ENCODE measurements at places on chromosomes 5 and 9. TPM values are rescaled to one million over a fixed set of nuclear protein-coding genes. Genes with fewer than 3 reads are reported as not detected.

Gene SLC4A9
- total RNA-seq, result not detected

Gene PCDHB14
- 0.10 TPM for total RNA-seq

Gene CBY3
- total RNA-seq, result not detected

Gene CTSV
- not detected for total RNA-seq

Gene ATG12
- 97.5 TPM for total RNA-seq

Gene AGXT2
- total RNA-seq, result not detected

Gene HK3
- 0.12 TPM for total RNA-seq

Gene CTNND2
- not detected for total RNA-seq

Gene SLC6A7
- not detected for total RNA-seq

DNA sequence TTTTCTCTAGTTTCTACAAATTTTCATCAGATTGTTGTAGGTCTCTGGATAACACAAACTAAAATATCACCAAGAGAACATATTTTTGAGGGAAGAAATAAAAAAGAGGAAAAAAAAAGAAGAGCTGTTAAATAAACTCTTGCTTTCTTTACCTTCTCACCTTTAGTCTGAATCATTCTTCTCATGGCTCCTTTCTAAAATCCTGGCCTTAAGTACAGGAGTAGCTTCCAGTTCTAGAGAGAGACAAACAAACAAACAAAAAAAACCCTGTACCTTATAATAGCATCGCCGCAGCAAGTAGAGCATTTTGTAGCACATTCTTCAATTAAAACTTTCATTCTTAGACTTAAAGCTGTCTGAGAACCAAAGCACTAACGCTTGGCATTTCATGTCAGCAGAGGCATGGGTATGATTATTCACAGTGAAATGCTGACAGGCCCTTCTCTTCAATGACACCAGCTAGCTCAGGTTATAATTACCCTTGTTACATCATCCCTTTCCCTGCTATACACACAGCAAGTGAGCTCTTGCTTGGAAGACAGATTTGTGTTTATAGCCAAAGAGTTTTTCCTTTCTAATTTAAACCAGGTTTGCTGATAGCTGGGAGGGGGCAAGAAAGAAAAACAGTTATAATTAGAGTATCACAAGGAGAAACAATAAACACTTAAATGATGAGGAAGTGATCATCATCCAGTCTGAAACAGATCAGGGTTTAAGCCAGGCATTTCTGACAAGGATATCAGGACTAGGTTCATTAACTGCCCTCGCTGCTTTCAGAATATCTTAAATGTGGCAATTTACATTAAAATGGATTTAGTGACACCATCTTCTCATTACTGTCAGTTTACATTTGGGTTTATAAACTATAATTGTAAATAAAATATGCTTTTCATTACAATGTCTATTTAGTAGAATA lies 510.9 kb upstream of the ZNF608 start:
- no peak overlapping the region for H3K4me3 ChIP-seq
- H3K4me1 ChIP-seq, result no peaks in the 10 kb centered on the region
- no peak overlapping the region for H3K27ac ChIP-seq
- no peaks in the 10 kb centered on the region for H3K27me3 ChIP-seq
- DNase-seq, result no peak
- H3K36me3 ChIP-seq, result no peaks in the 10 kb centered on the region

DNA sequence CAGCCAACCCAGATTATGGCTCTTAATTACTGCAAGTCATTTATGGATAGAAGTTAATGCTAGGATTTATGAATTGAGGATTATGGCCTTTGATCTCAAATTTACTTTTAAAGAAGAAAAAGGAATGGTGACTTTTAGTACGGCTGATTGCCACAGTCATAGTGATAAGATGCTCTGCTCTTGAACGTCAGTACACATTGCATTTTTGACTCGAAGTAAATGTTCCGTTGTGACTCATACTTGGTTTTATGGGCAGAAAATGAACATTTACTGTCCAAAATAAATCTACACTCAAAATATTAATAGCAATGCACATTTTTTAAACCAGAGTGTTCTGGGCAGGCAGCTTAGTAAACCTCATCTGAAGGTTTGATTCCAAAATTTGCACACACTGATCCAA lies 830 bp downstream of the ADAMTSL1 start:
- H3K4me1 ChIP-seq, result no peaks in the 10 kb centered on the region
- H3K36me3 ChIP-seq, result no peaks in the 10 kb centered on the region
- no peak for DNase-seq

- no peak overlapping the region for H3K4me3 ChIP-seq
- H3K36me3 ChIP-seq, result no peaks in the 10 kb centered on the region
- peaks cover 3% of the 10 kb centered on the region for H3K27me3 ChIP-seq
Measured at GRCh38 chr5:95858023-95858461, 35.5 kb upstream of the GLRX start.

DNA sequence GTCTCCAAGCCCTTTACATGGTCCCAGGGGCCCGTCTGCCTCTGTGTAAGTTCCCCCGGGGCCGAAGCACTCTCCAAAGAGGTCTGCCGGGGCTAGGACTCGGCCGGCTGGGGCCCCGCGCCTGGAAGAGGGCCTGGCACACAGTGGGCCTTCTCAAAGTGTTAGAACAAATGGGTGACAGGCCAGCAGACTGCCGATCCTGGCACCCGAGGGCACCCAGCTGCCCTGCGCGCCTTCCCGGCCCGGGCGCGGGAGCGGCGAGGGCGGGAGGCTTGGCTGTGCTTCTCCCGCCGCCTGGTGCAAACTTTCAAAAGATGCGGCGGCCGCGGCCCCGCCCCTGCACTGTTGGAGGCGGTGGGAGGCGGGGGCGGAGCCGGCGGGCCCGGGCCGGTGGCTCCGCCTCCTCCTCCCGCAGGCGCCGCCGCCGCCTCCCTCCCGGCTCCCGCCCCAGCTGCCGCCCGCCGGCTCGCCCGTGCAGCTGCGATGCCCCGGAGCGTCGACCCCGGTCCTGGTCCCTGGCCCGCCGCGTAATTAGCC lies at the start of gene NEURL1B:
NEURL1B (plus strand) TSS at position 442 of the 537 bp plus-strand sequence. CDS start 144 bp downstream, outside the sequence.
- H3K27me3 ChIP-seq, result peaks cover 12% of the 10 kb centered on the region
- peak within 1 kb of the TSS; percentile 48 for H3K4me3 ChIP-seq
- H3K36me3 ChIP-seq, result no peaks in the 10 kb centered on the region
- H3K27ac ChIP-seq, result no peak within 1 kb of the TSS
- peaks cover 14% of the 10 kb centered on the region for H3K4me1 ChIP-seq

- no peak for DNase-seq
- H3K4me1 ChIP-seq, result peaks cover 8% of the 10 kb centered on the region
- H3K36me3 ChIP-seq, result no peaks in the 10 kb centered on the region
- H3K4me3 ChIP-seq, result no peak overlapping the region
Measured at GRCh38 chr5:64690104-64690416, 243 bp upstream of the SHISAL2B start.

DNA sequence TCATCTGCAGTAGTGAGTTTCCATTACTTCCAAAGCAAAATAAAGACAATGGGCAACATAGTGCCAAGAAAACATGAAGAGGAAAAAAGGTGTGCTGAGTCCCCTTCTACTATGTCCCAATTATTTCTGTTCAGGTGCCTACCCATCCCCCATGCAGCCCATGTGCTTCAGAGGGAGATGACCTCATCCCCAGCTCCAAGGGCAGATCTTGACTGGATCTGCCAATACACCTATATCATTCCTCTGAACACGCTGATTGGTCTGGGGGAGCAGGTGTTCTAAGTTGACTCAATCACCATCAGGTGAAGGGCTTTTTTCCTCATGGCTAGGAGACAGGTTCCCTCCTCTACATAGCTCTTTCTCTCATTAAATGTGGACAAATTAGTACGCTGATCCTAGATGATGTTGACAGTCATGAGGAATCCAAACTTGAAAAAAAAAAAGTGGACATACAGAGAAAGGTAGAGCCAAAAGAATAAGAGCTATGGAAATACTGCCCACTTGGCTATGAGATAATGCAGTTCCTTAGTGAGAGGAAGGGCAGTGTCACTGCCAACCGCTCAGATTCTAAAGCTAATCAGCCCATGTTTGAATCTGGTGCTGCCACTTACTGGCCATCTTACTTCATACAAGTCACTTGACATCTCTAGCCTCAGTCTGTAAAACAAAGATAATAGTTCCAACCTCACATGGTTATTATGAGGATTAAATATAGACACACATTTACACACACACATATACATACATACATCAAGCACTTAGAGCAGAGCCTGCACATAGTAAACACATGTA lies 23.1 kb downstream of the PRELID2 start:
- no peaks in the 10 kb centered on the region for H3K4me1 ChIP-seq
- no peak overlapping the region for H3K27ac ChIP-seq
- no peak overlapping the region for H3K4me3 ChIP-seq
- no peak for DNase-seq
- H3K27me3 ChIP-seq, result no peaks in the 10 kb centered on the region

DNA sequence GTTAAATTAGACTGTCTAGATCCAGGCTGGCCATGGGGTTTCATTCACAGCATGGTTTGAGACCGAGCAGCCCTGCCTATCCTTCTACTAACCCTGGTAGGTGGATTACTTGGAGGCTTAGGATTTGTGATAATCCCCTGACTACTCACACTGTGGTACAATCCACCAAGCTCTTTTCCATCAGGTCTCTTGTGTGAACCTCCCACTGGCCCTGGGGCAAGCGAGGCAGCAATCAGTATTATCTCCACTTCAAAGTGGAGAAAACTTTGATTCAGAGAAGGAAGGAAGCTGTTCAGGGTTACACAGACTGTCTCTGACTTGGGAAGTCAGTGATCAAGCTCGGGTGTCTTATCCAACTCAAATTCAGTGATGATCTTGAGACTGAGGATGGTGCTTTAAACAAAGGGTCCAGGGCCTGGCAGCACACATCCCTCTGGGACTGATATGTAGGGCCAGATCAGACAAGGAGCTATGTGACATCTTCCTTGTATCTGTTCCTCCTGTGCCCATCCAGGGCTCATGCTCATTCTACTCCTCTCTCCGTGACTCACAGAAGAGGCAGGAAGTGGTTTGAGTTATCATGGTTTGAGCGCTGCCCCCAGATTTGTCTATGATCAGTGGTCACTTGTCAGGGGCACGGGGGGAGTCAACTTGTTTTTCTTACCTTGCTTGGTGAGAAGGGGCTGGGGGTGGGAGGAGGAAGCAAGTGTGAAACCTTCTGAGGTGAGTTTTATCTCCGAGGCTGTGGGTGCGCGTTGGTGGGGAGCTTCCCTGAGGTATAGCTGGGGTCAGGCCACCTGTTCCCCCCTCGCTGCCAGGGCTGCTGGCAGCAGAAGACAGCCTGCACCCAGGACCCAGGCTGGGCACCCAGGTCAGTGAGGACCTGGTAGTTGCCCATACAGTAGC lies 48.6 kb downstream of the RGS3 start:
- no peaks in the 10 kb centered on the region for H3K36me3 ChIP-seq
- no peaks in the 10 kb centered on the region for H3K27me3 ChIP-seq
- no peak overlapping the region for H3K4me3 ChIP-seq
- DNase-seq, result no peak

- H3K27ac ChIP-seq, result peak overlapping the region; percentile 91
- H3K4me1 ChIP-seq, result peaks cover 64% of the 10 kb centered on the region
- peaks cover 87% of the 10 kb centered on the region for H3K36me3 ChIP-seq
- H3K27me3 ChIP-seq, result no peaks in the 10 kb centered on the region
Measured at GRCh38 chr5:151123897-151124751, 33.5 kb downstream of the ANXA6 start.

- no peaks in the 10 kb centered on the region for H3K27me3 ChIP-seq
- H3K4me3 ChIP-seq, result no peak overlapping the region
- H3K36me3 ChIP-seq, result no peaks in the 10 kb centered on the region
Measured at GRCh38 chr5:59140133-59140532, 557.3 kb downstream of the RAB3C start.

- no peaks in the 10 kb centered on the region for H3K36me3 ChIP-seq
- no peak overlapping the region for H3K4me3 ChIP-seq
- H3K4me1 ChIP-seq, result no peaks in the 10 kb centered on the region
- no peak overlapping the region for H3K27ac ChIP-seq
Measured at GRCh38 chr5:173859408-173860159, 28.6 kb upstream of the CPEB4 start.

DNA sequence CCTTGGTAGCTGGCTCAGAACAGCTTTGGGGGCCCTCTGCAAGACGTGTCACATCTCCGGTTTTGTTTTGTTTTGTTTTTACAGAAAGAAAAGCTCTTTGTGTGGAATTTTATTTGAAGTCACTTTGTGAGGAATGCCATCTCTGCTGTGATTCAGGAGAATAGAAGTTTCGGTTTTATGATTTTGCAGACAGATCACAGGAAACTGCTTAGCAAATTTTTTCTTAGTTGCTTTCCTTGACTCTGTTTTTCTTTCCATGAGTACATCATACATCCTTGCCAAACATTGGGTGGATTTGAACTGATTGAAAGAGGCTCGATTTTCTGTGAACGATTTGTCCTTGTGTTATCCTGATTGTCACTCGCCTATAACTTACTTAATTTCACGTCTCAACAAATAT lies 5.1 kb downstream of the SEMA5A start:
- peaks cover 17% of the 10 kb centered on the region for H3K4me1 ChIP-seq
- DNase-seq, result no peak
- H3K4me3 ChIP-seq, result no peak overlapping the region
- no peak overlapping the region for H3K27ac ChIP-seq
- peaks cover 17% of the 10 kb centered on the region for H3K27me3 ChIP-seq

GRCh38 chr5:93705896-93706295 lies 35.5 kb downstream of the POU5F2 start:
- H3K36me3 ChIP-seq, result no peaks in the 10 kb centered on the region
- DNase-seq, result no peak
- no peak overlapping the region for H3K27ac ChIP-seq
- no peaks in the 10 kb centered on the region for H3K27me3 ChIP-seq

- H3K27me3 ChIP-seq, result no peaks in the 10 kb centered on the region
- peak overlapping the region; percentile 47 for H3K27ac ChIP-seq
- H3K4me1 ChIP-seq, result peaks cover 69% of the 10 kb centered on the region
- no peak for DNase-seq
- H3K4me3 ChIP-seq, result no peak overlapping the region
Measured at GRCh38 chr5:58505502-58505901, 14.3 kb downstream of the GAPT start.

- no peak overlapping the region for H3K4me3 ChIP-seq
- no peak for DNase-seq
- H3K36me3 ChIP-seq, result no peaks in the 10 kb centered on the region
- H3K27ac ChIP-seq, result no peak overlapping the region
Measured at GRCh38 chr9:71670121-71670520, 98.2 kb downstream of the CEMIP2 start.

DNA sequence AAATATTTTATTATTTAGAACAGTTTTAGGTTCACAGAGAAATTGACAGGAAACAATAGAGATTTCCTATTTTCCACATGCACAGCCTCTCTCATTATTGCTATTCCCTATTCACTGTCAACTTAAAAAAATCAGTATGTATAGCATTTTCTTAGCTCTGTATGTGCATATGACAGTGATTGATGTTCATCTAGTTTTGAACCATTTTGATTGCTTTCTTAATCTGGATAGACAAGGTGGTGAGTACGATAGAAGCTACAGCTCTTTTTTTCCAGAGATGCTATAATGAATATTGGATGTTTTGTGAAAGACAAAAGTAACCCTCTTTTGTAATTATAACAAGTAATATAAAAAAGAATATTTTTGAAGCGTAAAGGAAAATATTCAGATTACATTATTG lies 201.2 kb upstream of the ARRDC3 start:
- H3K27ac ChIP-seq, result no peak overlapping the region
- no peak for DNase-seq
- H3K36me3 ChIP-seq, result no peaks in the 10 kb centered on the region
- H3K4me1 ChIP-seq, result no peaks in the 10 kb centered on the region
- no peak overlapping the region for H3K4me3 ChIP-seq
- no peaks in the 10 kb centered on the region for H3K27me3 ChIP-seq

GRCh38 chr5:175809531-175810121 lies 61.8 kb upstream of the CPLX2 start:
- no peak overlapping the region for H3K27ac ChIP-seq
- H3K4me3 ChIP-seq, result no peak overlapping the region
- no peaks in the 10 kb centered on the region for H3K36me3 ChIP-seq
- DNase-seq, result no peak
- no peaks in the 10 kb centered on the region for H3K4me1 ChIP-seq

GRCh38 chr9:117184173-117184572 lies 230.7 kb downstream of the ASTN2 start:
- no peak overlapping the region for H3K27ac ChIP-seq
- H3K27me3 ChIP-seq, result no peaks in the 10 kb centered on the region
- H3K36me3 ChIP-seq, result no peaks in the 10 kb centered on the region
- no peak overlapping the region for H3K4me3 ChIP-seq
- no peak for DNase-seq
